ENCODE measurements at places on chromosomes 11 and 22.

- DNase-seq, result no peak
Observed at GRCh38 chr11:109707411-109707810, 285.4 kb downstream of the C11orf87 start.

- DNase-seq, result no peak
Observed at GRCh38 chr22:27686534-27686933, 115.0 kb downstream of the MN1 start.

GRCh38 chr11:20127671-20128527, 32.4 kb downstream of the DBX1 start:
- DNase-seq, result peak; percentile 60

GRCh38 chr11:65292890-65293289, 21.8 kb upstream of the CDC42EP2 start:
- no peak for DNase-seq

DNA sequence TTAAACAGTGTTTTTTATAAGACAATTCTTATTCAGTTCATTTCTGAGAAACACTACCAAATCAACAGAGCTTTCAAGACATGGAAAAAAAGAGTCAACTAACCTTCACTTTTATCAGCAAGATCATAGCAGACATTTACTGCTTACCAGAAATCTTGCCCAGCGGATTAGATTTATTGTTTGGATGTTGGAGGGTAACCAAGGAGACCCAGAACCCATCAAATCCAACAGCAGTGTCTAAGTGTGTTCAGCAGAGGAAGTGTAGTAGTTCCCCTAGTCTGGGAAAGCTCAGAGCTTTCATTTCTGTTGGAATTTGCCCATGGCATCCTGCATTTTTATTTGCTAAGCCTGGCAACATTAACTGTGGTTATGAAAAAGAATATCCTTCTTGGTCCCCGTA, 2.4 kb upstream of the PGM2L1 start:
- DNase-seq, result no peak

DNA sequence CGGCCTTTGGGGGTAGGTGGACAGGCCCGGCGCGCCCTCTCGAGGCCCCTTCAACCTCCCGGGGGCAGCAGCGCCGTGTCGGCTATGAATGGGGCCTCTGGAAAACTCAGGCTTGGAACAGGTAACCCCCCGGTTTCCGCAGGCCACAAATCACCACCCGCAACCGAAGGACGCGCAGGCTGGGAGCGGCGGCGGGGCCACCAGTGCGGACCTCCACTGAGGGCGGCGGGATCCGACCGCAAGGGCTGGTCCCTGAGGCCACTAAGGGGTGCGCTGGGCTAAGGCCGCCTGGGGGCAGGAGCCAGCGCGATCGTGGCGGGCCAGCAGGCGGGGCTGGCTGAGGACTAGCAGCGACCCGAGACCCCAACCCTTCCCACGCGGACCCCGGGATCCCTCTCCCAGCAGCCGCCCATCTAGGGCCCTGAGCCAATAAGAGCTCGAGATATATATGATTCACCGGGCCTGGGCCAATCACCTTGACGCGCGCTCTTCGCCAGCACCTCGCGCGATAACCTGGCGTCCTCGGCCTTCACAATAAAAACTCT, 609 bp upstream of the ATF4 start:
- DNase-seq, result peak; percentile 59

DNA sequence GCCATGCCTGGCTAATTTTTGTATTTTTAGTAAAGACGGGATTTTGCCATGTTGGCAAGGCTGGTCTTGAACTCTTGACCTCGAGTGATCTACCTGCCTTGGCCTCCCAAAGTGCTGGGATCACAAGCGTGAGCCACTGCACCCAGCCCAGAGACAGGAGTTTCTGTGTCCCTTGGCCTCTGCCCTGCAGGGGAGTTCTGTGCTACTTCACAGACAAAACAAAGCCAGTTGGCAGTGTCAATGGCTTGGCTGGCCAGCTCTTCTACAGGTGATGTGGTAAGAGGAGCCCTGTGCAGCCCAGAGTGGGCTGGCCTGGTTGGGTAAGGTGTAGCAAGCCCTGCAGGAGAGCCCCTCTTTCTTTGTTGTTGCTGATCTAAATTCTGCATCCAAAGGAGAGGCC, 60.5 kb upstream of the SHISAL1 start:
- no peak for DNase-seq

DNA sequence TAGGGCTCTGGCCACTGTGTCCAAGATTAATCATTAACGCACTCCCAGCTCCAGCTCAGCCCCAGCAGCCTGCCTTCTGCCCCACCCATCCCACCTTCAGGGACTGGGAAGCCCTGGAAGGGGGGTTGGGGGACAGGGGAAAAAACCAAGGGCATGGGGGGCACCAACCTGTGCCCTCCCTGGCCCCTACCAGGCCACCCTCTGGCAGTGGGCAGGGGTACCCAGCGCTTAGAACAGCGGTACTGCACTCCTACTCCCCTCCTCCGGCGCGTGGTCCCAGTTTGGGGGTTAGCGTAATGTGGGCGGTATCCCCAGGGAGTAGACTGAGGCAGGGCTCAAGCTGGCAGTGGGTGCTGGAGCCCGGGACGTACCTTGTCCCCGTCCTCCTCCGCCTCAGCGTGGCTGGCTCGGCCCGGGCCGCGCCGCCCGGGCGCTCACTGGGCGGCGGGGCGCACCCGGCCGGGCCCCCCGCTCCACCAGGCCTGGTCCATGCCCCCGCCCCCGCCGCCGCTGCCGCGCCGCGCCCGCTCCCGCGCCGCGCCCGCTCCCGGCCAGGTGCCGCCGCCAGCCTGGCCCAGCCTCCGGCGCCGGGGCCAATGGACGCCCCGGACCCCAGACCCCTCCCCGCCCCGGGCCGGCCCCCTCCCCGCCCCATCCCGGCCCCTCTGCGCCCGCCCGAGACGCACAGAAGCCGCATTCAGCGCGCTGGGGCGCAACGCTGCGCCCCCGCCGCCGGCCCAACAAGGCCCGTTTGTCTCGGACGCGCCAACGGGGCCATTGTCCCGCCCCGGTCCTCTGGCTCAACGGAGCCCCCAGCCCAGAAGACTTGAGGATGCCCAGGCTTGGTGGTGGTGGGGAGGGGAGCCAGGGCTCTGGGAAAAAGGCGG, at the start of gene GAL3ST1:
Gene GAL3ST1, minus strand, starts transcription at position 571 of the 887 bp plus-strand sequence. CDS start 17,273 bp downstream, outside the sequence.
- DNase-seq, result no peak
